Stimulated activated CD8-positive, alpha-beta memory T cell treated with anti-CD3 and anti-CD28 coated beads, Interleukin-4, amount 100 ng/mL, for 1 hour (primary cell): ENCODE measurements at places on chromosomes 4 and X.

DNA sequence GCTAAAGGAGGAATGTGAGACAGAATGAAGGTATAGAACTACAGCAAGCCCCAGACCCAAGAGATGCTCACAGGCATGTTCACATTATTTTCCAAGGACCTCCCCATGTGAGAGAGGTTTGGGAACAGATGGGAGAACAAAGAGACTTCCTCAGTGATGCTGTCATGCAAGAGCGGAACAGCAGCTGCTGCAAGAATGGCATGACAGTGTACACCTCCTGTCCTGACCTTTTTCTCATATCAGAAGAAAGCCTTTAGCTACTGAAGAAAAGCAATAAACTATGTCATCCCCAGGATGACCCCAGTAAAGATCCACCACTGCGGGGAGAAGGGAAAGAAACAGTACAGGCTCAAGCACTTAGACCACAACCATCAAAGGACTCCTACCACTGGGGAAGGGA lies 7.2 kb downstream of the PRDM5 start:
- DNase-seq = no peak

- DNase-seq = no peak
Measured at GRCh38 chr4:125572601-125573000, 257.8 kb downstream of the FAT4 start.

GRCh38 chrX:126718440-126718839 lies 101.1 kb upstream of the PRR32 start:
- DNase-seq = no peak

- DNase-seq = no peak
Measured at GRCh38 chrX:136747003-136747986, 33.4 kb downstream of the ARHGEF6 start.

DNA sequence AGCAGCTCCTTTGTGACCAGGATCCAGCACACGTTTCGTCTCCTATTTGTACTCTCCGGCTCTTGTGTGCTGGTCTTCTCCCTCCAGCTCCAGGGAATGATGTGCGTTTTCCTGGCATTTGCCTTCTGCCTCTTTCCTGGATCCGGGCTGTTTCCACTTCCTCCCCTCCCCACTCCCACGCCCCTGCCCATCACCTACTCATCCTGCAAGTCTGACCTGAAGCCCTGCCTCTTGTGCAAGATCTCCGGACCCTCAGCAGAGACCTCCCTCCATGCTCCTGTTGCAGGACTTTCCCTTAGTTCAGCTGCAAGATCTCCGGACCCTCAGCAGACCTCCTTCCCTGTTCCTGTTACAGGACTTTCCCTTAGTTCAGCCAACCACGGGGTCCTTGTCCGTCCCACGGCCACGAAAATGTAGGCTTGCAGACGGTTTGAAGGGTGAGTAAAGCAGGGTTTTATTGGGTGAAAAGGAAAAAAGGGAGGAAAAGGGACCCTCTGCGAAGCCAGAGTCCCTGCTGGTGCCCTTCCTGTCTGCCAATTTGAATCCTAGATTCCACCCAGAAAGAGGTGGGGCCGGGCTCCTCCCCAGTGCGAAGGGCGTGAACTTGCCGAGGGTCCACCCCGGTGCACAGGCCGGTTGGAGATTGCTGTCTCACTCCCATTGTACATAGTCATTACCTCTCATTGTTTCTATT lies 74.4 kb upstream of the IRF2 start:
- no peak for DNase-seq
